ENCODE measurements at places on chromosomes 6 and 20.

DNA sequence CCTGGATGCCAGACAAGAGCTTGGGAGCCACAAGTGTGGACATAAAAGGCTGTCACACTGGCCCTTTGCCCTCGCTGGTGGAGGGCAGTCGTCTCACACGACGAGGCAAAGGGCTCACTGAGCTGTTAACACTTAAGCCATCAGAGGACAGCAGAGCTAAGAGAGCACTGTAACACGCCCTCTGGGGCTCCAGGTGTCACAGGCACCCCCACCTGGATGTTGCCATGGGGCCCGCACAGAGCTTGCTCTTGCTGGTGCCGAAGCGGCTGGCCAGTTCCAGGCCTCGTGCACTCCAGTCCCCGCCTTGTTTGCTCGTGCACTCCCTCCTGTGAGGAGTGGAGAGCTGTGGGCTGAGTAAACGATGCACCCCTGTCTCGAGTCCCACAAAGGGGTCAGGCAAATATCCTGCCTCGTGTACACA lies 37.4 kb downstream of the SLC35D3 start:
- no peak for DNase-seq

DNA sequence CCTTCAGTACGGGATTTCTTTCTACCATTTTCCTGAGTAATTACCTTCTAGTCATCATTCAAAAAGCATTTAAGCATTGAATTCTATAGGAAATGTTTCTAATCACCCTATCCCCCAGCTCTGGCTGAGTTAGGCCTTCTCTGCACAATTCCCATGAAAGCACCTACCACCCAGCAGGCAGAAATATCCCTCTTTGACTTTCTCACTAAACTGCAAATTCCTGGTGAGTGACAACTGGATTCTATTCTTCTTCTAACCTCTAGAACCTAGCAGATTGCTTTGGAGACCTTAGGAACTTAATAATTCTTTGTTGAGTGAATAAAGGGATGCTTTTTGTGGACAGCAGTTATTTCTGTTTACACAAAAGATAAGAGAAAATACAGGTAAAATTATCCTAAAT lies 328.7 kb downstream of the LAMA2 start:
- no peak for DNase-seq

DNA sequence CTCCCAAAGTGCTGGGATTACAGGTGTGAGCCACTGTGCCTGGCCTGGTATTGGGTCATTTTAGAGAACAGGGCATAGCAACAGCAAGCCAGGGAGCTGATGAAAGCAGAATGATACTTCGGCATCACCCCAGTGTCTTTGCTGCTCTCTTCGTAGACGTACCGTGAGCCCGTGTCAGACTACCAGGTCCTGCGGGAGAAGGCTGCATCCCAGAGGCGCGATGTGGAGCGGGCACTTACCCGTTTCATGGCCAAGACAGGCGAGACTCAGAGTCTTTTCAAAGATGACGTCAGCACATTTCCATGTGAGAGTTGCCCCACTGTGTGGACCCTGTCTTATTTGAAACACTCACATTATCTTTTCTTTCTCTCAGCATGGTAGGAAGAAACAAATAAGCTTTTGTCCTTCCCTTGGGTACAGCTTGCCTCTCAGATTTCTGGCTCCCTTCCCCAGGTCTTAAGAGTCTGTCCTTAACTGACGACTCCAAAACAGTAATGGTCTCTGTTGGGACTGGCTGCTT lies 15.9 kb downstream of the TAF8 start:
- DNase-seq: no peak

- no peak for DNase-seq
These were observed 88.4 kb downstream of the HACE1 start for GRCh38 chr6:104771258-104771832.

DNA sequence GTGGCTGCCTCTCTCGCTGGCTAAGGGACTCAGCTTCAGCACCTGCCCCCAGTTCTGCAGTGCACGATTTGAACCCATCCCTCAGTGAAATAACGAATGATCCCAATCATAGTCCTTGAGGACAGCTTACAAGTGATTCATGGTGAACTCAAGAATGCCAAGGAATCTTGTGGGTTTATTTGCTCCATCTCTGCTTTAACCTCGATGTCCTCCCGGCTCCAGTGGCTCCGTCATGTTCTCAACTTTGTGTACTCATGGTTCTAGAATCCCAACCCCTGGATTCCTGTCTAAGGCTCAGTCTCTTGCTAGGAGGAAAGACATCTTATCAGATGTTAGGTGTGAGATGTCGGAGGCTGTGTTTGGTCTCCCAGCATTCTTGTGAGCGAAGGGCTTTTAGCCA lies 29.0 kb upstream of the GTSF1L start:
- no peak for DNase-seq

DNA sequence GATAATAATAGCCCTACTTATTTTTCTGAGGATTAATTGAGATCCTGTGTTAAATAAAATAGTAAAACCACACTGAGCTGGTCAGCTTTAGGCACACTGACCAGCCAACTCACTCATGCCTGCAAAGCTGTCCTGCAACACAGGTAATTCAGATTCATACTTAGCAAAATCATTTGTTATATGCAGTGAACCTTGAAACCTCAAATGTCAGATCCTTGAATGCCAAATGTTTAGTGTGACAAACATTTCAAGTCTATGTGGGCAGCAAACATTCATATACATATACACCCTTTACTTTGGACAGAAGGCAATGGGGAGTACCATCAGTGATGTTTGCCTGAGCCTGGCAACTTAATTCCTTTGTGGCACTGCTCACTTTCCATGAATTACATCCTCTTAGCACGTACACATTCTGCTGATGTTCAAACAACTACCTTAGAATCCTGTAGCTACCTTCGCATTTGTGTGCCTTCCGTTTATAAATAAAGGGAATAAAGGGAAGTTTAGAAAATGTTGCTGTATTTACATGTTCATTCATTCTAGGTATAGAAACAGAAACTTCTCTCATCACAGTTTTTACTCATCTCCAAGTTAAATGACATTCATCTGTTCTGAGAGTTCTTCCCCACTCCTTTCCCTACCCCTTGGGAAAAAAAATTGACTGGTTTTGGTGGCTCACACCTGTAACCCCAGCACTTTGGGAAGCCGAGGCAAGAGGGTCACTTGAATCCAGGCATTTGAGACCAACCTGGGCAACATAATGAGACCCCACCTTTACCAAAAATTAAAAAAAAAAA lies 140.8 kb downstream of the ZFAND3 start:
- no peak for DNase-seq

DNA sequence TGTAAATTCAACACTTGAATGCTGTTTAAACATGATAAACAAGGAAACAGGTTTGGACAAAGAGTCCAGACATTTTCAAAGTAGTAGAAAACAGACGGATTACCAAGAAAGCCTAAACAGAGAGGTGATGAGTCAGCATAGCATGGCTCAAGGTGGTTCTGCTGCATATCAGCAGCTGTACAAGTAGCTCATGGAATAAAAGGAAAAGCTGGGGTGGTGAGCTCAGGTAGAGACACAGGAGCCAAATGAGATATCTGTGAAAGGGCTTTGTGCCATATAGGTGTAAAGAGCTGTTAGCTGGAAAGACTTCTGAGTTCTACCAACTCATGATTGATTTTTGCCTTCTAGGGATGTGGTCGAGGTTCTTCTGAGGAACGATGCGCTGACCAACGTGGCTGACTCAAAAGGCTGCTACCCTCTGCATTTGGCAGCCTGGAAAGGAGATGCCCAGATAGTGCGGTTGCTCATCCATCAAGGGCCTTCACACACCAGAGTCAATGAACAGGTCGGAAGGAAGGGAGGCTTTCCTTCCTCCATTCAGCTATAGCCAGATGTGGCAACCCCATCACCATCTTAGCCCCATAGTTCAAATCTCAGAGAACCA lies 80.7 kb downstream of the ANKS1A start:
- no peak for DNase-seq

DNA sequence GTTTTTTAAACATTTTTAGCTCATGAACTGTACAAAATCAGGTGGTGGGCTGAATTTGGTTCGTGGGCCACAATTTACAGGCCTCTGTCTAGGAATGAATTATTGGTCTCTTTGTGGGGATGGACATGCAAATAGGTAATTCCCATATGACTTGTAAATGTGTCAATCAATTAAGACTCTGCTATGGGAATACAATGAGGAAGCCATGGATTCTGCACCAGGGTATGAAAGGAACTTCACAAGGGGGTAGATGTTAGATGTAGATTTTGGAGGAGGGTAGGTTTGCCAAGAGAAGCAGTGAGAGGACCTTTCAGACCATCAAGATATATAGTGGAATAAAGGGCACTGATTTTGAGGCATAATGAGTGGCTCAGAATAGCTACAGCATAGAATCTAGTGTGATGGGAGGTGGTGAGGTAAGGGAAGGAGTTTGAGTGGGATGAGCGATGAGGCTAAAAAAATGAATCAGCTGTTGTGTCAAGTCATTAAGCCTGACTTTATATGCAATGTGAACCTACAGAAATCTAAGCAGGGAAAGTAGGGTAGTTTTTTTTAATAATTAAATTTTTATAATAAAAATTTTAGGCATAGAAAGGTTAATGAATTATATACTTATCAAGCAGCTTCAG lies 32.6 kb upstream of the RNF182 start:
- DNase-seq: no peak

GRCh38 chr20:25274891-25275812 lies 27.3 kb downstream of the PYGB start:
- DNase-seq: peak; percentile 70

GRCh38 chr6:111950661-111951496 lies 77.6 kb upstream of the FYN start:
- no peak for DNase-seq

- DNase-seq: no peak
These were observed 118.7 kb downstream of the SMOC2 start for GRCh38 chr6:168559574-168560098.

- DNase-seq: no peak
These were observed at the start of gene MRAP2 for GRCh38 chr6:84033523-84034451. Gene MRAP2, plus strand, starts transcription at chr6:84033772. Its CDS starts 21,547 bp downstream, at chr6:84055319.

- DNase-seq: no peak
These were observed at the start of gene SAMD10 for GRCh38 chr20:63979557-63980316. Gene SAMD10, minus strand, starts transcription at chr20:63979642. Its CDS starts 175 bp downstream, at chr20:63979467.

GRCh38 chr20:9344083-9344920 lies 170.1 kb upstream of the LAMP5 start:
- DNase-seq: no peak

- DNase-seq: no peak
These were observed 64.7 kb downstream of the TRAM2 start for GRCh38 chr6:52512199-52512598.

DNA sequence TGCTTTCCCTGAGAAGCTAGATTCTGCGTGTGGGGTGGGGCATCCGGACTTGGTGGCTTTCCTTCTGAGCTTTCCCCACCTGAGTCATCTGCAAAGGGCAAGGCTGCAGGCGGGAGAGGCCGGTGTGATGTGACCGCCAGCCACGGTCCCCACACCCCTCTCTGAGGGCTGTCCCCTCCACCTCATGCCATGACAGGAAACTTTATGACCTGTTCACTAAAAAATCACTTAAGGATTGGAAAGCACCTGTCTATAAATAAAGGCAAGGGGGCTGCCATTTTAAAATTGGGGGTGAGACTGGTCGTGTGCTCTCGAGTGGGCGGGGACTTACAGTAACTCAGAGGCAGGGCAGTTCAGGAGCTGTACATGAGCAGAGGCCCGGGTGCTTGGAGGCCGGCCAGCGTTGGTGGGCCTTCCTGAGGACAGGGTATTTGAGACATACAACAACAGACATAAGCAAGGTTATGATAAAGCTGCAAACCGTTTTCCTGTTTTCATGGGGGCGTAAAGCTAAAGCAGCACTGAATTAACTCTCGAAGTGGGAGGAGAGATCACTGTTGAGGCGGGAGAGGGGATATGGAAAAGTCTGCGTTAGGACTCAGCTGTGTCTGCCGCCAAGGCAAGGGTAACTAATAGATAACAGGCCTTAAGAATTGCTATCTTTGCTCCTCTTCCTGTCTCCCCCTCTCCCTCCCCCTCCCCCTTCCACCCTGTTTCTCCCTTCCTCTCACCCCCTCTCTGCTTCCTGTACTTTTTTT lies 16.1 kb upstream of the SERPINB1 start:
- peak; percentile 90 for DNase-seq

DNA sequence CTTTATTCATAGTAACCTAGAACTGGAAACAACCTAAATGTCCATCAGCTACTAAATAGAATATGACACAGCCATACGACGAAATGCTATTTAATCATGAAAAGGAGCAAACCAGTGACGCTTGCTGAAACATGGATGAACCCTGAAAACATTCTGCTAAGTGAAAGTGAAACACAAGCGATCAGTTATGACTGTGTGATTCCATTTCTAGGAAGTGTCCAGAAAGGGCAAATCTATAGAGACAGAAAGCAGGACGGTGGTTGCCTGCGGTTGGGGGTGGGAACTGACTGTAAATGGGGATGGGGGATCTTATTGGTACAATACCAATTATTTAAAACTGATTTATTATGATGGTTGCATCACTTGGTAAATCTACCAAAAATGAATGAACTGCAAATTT lies 126.8 kb downstream of the IPCEF1 start:
- DNase-seq: no peak

GRCh38 chr6:11442495-11442894 lies 95.1 kb upstream of the TMEM170B start:
- no peak for DNase-seq

Data from posterior vena cava (tissue), 2 donors.